Stimulated activated CD4-positive, alpha-beta T cell treated with anti-CD3 and anti-CD28 coated beads, Interleukin-4, amount 100 ng/mL, for 24 hours (primary cell): ENCODE measurements at places on chromosomes 2 and 18.

DNA sequence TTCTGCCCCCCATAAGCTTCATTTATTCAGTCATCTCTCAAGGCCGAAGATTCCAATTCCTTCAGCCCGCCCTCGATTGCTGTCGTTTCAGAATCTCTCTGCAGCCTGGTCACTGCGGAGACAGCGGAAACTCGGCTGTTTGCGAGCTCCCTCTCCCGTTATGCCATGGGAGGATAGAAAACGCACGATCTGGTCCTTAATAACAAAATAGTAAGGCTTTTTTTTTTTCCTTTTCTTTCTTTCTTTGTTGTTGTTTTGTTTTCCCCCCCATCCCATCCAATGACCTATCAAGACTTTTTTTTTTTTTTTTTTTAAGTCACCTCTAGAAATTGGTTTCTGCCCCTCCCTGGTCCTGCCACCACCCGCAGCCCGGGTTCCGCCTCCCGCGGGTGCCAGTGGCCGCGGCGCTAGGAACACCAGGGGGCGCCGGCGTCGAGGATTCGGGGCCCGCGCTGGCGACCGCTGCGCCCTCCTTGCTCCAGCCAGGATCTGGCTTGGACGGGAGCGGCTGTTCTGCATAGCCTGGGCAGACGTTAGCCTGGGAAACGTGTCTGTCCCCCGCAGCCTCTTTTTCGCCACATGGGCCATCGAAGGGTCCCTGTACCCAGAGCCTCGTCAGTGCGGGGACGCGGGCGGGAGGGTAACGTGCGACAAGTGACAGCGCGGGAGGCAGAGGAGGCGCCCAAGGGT lies 10.1 kb downstream of the CPLX4 start:
- DNase-seq, result peak; percentile 65

DNA sequence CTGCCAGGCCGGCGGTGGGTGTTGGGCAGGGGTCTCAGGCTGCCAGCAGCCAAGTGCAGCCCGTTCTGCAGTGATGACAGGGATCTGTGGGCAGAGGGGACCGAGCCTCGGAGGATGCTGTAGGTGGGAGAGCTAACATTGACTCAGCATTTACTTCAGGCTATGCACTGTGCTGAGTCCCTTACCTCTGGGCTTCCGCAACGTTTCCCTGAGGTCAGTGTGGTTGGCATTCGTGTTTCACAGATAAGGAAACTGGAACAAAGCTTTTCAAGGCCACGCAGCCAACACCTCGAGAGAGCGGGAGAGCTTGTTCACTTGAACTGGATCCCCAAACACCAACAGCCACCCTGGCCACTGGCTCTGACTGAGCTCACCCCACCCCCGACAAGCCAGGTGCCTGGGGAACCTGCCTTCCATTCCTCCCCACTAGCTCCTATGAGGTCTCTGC lies 839 bp upstream of the GPR148 start:
- peak; percentile 33 for DNase-seq

- no peak for DNase-seq
Measured at GRCh38 chr18:3162181-3162580, 57.6 kb downstream of the MYOM1 start.

GRCh38 chr2:47512581-47513083 lies 109.7 kb downstream of the MSH2 start:
- no peak for DNase-seq

- no peak for DNase-seq
Measured at GRCh38 chr2:21841341-21841740, 717.6 kb downstream of the TDRD15 start.

DNA sequence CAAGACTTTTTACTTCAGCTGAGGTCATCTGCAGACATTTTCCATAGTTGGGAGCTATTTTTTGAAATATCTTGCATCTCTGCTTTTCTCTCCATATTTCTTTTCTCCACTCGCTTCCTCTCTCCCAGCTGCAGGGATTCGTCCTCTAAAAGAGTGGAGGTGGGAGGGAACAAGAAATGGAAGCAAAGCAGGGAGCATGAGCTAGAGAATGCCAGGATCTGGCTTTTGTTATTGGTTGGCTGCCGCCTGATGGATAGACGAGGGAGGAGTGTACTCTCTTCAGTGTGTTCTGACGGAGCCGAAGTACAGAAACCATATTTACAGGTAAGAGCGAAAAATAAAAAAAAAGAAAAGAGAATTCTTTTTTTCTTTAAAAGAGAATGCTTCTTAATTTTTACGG lies at the start of gene CSRNP3:
TSS of gene CSRNP3 (plus strand) at position 282 of the 400 bp plus-strand sequence. CDS start 125,368 bp downstream, outside the sequence.
- DNase-seq, result no peak

DNA sequence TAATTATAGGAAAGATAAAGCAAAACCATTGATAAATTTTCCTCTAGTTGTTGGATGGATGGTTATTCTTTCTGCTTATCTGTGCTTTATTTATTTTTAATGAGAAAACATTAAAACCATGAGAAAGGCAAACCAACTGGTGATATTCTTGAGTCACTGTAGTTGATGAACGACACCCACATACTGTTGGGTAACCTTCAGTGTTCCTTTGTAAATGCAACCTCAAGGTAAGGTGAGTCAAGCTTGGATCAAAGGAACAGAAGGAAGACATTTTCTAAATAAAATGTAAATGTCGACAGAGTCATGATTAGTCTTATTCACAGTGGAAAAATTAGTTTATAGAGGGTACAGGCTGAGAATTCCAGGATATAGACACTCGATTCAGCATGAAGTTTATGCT lies 12.7 kb downstream of the ABCB11 start:
- no peak for DNase-seq

- DNase-seq, result no peak
Measured at GRCh38 chr2:216362730-216363129, 9.6 kb downstream of the MARCHF4 start.

GRCh38 chr18:50320719-50321118 lies 33.2 kb upstream of the CXXC1 start:
- DNase-seq, result no peak
